ENCODE measurements at places on chromosomes 5 and 9. TPM values are rescaled to one million over a fixed set of nuclear protein-coding genes. Genes with fewer than 3 reads are reported as not detected.
A peak's percentile ranks its signal among the peaks of the same experiment; 100 is the strongest.

PPIC gene
- 24.9 TPM for total RNA-seq

DNA sequence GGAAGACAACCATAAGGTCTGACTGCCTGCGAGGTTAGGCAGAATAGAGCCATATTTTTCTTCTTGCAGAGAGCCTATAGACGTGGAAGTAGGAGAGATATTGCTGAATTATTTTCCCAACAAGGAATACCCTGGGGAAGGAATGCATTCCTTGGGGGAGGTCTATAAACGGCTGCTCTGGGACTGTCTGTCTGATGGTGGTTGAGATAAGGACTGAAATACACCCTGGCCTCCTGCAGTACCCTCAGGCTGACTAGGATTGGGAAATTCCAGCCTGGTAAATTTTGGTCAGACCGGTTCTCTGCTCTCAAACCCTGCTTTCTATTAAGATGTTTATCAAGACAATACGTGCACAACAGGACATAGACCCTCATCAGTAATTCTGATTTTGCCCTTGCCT, 617.5 kb upstream of the GRIN3A start:
- H3K4me3 ChIP-seq: no peak overlapping the region
- DNase-seq: no peak
- H3K27ac ChIP-seq: no peak overlapping the region

- peak overlapping the region; percentile 68 for H3K4me3 ChIP-seq
- H3K27ac ChIP-seq: peak overlapping the region; percentile 79
- DNase-seq: peak; percentile 91
- H3K36me3 ChIP-seq: peaks cover 41% of the 10 kb centered on the region
- no peaks in the 10 kb centered on the region for H3K27me3 ChIP-seq
Observed at GRCh38 chr9:34612788-34613390, 992 bp upstream of the RPP25L start.

GRCh38 chr5:28726815-28727214, 1688.4 kb upstream of the CDH9 start:
- H3K36me3 ChIP-seq: no peaks in the 10 kb centered on the region
- no peak overlapping the region for H3K27ac ChIP-seq
- H3K27me3 ChIP-seq: no peaks in the 10 kb centered on the region
- DNase-seq: no peak

GRCh38 chr5:125410537-125411070, 664.2 kb upstream of the ZNF608 start:
- H3K36me3 ChIP-seq: no peaks in the 10 kb centered on the region
- no peaks in the 10 kb centered on the region for H3K27me3 ChIP-seq
- no peak overlapping the region for H3K4me3 ChIP-seq
- no peaks in the 10 kb centered on the region for H3K4me1 ChIP-seq
- no peak for DNase-seq

- H3K36me3 ChIP-seq: no peaks in the 10 kb centered on the region
- DNase-seq: no peak
- H3K4me1 ChIP-seq: no peaks in the 10 kb centered on the region
Observed at GRCh38 chr5:124868676-124869075, 122.2 kb upstream of the ZNF608 start.

PCDHGA9 gene
- total RNA-seq: 17.3 TPM

GRIA1 gene
- total RNA-seq: not detected

- no peaks in the 10 kb centered on the region for H3K4me1 ChIP-seq
- no peaks in the 10 kb centered on the region for H3K36me3 ChIP-seq
- peak; percentile 64 for DNase-seq
- H3K27ac ChIP-seq: peak overlapping the region; percentile 48
- no peak overlapping the region for H3K4me3 ChIP-seq
Observed at GRCh38 chr5:126503602-126504104, 80.4 kb downstream of the GRAMD2B start.

HAPLN1 gene
- not detected for total RNA-seq

- no peaks in the 10 kb centered on the region for H3K36me3 ChIP-seq
- no peak overlapping the region for H3K4me3 ChIP-seq
- peak; percentile 17 for DNase-seq
- H3K27ac ChIP-seq: no peak overlapping the region
Observed at GRCh38 chr5:83927140-83927733, 206.6 kb upstream of the HAPLN1 start.

DNA sequence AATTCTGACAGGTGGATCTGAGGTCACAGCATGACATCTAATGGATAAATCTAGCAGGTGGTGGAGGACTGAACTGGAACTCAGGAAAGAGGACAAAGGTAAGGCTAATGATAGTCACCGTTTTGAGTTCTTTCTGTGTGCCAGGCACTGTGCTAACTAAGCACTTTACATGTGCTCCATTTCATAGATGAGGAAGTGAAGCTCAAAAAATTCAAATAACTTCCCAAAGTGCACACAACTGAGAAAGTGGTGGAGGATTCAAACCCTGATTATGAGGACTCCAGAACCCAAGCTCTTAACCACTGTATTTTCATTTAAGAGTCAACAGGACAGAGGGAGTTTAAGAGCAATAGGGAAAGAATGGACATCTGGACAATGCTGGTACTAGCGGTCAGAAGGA, 7.1 kb upstream of the DELE1 start:
- no peaks in the 10 kb centered on the region for H3K36me3 ChIP-seq
- no peaks in the 10 kb centered on the region for H3K27me3 ChIP-seq
- H3K27ac ChIP-seq: no peak overlapping the region
- DNase-seq: no peak
- no peaks in the 10 kb centered on the region for H3K4me1 ChIP-seq

Measured in Peyer's patch (tissue), 4 donors.